ENCODE measurements at places on chromosomes 5 and 9.

DNA sequence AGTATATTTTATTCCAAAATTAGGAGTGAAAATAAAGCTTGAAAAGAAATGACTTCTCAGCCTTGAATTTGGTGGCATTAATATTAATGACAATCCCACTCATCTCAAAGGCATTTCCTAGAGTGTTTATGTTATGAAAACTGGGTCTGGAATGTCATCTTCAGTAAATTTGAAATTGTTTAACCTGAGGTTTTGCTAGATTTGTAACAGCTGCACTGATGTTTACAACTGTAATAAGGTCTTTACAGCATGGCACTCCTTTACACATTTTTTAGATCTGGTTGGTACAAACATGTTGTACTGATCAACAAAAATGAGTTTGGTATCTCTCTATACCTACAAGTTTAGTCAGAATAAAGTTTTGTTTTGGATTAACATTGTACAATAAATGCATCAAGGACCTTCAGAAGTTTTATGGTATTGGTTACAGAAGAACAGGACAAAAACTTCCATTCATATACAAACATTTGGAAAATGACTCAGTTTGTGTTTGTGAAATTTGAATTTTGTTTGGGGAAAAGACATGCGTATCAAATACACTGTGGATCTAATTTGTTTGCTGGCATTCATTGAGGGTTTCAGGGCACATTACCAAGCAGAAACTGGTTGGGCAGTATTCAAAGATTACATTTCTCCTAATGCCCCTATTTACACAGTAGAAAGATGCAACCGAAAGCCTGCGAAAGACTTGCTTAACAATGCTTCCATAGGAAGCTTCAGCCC, 11.6 kb downstream of the FANCC start:
- DNase-seq: no peak

DNA sequence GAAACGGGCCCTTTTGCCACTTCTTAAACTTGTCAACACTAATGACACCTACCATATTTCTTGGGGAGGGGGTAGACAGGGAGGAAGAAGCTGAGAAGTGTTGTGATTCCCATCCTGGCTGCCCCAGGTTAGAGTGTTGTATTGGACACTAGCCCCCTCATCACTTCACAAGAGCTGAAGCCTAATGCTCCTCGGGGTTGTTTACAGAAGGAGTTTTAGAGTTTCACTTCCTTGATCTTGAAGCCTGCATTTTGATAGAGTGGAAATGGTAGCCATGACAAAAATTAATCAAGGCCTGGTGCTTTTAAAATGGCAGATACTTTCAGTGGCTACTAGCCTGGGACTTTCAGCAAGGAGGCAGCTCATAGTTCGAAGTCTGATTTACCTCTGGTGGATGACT, 11.0 kb upstream of the FAM120AOS start:
- DNase-seq: no peak

GRCh38 chr5:177498013-177498787, 796 bp upstream of the PDLIM7 start:
- no peak for DNase-seq

DNA sequence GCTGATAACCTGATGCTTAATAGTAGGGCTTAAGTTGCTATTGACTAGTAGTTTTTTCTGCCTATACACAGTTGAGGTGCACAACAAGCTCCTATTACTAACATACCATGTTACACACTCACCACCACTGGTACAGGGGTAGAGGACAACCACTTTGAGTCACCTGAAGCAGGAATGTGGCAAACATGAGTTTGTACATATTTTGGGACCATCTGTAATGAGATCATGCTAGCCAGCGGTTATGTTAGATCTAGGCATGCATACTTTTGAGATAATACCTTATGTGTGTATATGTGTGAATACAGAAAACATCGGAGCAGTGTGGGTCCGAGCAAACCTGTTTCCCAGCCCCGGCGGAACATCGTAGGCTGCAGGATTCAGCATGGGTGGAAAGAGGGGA, 72.8 kb upstream of the NXNL2 start:
- no peak for DNase-seq

DNA sequence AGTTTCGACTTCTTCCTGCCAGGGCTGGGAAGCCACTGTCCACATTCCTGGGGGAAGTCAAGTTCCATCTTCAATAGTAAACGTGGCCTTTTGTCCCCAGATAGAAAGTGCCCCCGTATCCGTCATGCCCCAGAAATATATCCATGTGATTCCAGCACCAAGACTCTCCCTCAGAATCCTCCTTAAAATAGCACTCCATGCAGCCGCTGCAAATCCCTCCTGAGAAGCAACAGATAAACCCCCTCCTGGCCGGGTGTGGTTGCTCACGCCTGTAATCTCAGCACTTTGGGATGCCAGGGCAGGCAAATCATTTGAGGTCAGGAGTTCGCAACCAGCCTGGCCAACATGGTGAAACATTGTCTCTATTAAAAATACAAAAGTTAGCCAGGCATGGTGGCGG, 126.1 kb downstream of the OLFM1 start:
- DNase-seq: no peak

DNA sequence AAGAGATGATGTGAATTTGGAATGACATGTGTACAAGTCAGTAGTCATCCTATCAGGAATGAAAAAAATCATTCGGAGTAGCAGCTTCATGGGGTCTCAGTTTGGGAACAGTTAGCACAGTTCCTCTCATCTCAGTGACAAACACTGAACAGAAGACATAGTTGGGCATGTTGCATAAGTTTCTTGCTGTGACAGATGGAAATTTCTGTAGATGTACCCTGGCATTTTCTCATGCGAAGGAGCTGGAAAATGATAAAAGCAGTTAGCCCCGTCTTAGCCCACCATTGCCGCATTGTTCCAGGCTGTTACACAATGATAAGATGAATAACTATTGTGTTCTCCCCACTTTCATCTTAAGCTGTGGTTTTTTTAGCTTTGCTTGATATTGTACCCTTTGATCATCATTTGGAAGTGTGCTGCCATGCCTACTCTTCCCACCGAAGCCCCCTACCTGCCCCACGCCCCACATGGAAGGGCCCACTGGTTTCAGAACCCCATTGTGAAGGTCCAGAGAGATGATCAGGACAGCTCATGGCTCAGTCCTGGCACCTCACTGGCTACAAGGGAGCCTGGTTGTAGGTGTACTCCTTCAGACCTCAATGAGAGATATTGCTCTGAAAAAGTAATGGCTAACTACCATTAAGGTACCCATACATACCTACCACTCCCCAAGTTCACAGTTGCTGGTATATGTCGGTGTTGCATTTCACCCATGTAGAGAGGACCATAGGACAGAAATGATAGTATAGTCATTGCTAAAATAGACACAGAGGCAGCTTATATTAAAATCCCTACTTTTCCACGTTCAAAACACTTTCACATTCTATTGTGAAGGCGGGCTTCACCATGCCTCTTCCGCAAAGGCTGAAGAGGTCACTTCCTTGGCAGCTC, 38.8 kb downstream of the SFXN1 start:
- DNase-seq: no peak

- no peak for DNase-seq
These were observed 68.1 kb downstream of the UBE2R2 start for GRCh38 chr9:33884856-33885701.

DNA sequence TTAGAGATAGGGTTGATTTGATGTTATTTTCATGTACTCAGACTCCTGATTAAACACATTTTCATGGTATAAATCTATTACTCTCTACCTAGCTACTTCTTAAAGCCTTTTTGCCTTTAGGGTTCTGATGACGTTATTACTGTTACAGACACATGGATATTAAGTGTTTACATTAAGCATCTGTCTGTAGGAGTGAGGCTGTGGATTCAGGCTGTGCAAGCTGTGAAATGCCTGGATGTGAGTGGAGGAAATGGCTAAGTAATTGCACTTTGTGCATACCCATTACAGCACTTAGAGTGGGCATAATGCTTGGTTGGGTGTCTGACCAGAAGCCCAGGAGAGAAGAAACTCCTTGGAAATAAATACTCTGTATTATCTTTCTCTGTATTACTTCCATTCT, 186.8 kb downstream of the SNX18 start:
- no peak for DNase-seq

- no peak for DNase-seq
These were observed 1.9 kb downstream of the DPM2 start for GRCh38 chr9:127935765-127936221.

DNA sequence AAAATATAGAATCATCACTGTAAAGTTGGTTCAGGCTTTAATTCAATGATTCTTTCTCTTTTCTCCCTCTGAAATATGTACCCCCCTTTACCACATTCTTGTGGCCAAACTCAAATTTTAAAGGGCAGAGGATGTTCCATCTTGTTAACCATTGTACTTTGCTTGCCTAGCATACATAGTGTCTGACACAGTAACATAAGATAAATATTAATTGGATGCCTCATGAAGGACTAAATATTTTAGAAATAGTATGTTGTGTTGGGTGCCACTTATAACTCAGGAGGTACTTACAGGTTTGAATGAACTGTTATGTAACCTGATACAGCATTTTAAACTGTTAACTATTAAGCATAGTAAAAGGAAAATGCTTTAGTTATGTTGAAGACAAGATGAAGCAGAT, 71.5 kb downstream of the NIPBL start:
- DNase-seq: no peak

GRCh38 chr9:129380961-129381401, 202.9 kb upstream of the IER5L start:
- DNase-seq: no peak

DNA sequence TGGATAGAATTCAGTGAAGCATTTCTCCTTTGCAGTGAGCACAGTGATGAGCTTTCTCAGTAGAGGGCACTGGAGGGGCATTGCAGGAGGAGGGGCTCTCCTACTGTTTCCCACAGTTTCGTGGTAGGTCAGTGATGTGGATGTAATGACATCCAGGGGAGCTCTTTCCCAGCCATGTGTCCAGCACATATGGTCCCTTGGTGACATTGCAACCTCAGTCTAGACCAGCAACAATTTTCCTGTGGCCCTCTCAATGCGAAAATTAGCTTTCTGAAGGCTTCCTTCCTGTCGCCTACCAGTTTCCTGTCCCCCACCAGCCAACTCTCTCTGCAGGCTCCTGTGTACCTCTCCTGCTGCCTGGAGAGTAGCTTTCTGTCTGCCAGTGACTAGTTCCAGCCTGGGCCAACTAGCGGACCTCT, 6.9 kb upstream of the PDCL start:
- no peak for DNase-seq

- DNase-seq: no peak
These were observed 69.3 kb downstream of the CRB2 start for GRCh38 chr9:123425261-123425821.

DNA sequence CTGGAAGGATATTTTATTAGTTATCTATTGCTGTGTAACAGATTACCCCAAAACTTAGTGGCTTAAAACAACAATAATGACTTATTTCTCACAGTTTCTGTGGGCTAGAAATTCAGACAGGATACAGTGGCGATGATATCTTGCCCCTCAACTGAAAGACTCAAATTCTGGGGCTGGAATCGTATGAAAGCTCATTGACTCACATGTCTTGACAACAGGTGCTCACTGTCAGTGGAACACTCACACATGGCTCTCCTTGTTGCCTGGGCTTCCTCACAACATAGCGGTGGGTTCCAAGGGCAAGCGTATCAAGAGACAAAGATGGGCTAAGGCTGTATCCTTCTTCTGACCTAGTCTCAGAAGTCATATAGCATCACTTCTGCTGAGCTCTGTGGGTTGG, 3.7 kb upstream of the GNPDA1 start:
- no peak for DNase-seq

- no peak for DNase-seq
These were observed 50.4 kb upstream of the STXBP1 start for GRCh38 chr9:127561491-127562278.

DNA sequence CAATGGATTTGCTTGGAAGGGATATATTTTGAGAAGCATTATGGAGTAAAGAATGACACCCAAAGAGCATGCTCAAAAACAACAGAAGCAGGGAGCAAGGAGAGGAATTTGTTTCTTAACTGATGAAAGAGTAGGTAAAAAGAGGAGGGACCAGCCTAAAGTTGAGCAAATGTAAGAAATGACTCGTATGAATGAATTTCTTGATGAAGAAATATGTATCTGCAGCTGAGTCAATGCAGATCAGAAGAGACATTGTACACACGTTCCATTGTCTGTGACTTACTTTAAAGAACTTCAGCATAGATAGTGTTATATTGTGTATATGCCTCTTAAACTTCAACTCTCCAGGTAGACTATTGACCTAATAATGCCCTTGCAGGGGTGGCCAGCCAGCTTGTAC, 112.7 kb upstream of the NREP start:
- DNase-seq: no peak

- DNase-seq: no peak
These were observed 665.0 kb upstream of the RIOK2 start for GRCh38 chr5:97847920-97848631.

DNA sequence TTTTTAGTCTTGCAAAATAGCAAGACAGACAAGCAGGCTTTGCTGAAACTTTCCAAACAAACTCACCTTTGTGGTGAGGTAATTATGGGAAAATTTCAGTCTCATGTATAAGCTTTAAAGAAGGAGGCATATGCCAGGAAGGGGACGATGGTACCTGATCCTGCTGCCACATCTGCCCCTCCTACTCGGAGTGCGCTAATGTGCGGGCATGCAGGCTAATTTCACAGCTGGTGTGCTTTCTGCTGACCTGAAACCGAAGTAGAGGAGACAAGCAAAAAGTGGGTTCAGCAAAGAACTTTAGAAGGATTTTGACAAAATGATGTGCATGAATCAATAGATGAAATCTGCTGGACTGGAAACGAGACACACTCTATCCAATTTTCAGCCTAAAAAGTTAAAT, 117.1 kb upstream of the IRX4 start:
- DNase-seq: no peak

DNA sequence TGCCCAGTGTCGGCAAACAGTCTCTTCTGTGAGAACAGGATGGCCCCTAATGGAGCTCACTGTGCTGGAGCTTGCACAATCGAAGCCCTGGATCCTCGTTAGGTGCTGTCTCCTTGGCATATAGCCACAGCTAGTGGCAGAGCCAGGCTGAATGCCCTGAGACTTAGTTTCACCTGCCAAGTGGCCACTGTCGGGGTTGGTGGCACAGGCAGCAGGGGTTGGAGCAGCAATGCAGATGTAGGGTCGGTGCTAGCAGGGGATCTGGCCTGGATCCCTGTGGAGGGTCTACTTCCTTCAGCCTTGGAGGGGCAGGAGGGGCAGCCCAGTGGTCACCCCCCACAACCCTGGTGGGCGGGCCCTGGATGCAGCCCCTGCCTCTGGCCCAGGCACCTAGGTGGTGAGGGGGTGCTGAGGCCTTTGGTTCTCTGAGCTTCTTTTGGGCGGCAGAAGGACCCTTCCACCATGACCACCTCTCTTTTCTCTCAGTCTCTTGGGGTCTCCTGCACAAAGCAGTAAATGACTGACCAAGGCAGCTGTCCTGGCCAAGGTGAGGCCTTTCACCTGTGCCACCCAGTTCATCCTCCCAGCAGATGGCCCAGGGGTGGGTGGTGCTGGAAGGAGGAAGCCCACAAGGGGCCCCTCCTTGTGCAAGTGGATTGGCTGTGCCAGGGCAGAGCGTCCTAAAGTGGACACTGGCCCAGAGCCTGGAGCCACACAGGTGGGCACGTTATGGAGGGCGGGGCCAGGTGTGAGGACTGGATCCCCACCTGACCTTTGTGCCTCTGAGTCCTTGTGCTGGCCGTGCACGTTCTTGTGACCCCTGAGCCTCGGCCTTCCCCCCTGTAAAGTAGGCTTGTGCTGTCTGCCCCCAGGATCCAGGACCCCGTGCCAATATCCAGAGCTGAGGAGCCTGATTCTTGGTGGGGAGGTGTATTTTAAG, 44.8 kb downstream of the PHF2 start:
- DNase-seq: no peak
